ENCODE measurements at places on chromosomes 7 and 10. TPM values are rescaled to one million over a fixed set of nuclear protein-coding genes. Genes with fewer than 3 reads are reported as not detected.

- no peak for DNase-seq
These were observed 266.7 kb upstream of the PLXDC2 start for GRCh38 chr10:19549503-19549902.

Gene PLA2G12B
- total RNA-seq, result not detected

GRCh38 chr7:45918556-45918955 is 2.5 kb downstream of the IGFBP3 start:
- no peak for DNase-seq

GRCh38 chr7:46178661-46179060 is 257.6 kb upstream of the IGFBP3 start:
- DNase-seq, result no peak

DNA sequence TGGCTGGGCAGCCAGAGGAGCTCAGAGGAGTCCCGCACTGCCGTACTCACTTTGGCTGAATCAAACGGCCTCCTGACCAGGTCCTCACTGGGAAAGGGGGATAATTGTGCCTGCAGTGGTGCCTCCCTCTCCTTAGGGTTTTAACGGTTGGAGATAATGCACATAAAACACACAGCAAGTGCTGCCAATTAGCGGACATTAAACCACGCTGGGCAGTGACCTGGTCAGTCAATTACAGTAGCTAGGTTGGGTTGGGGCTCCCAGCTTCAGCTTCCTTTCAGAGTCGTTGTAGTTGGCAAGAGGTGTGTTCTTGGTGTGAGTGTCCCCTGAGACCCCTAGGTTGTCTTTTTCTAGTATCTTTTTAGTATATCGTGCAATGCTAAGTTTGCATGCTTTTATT is 146.6 kb downstream of the C10orf105 start:
- DNase-seq, result no peak

Gene CLCN1
- total RNA-seq, result 0.13 TPM

DNA sequence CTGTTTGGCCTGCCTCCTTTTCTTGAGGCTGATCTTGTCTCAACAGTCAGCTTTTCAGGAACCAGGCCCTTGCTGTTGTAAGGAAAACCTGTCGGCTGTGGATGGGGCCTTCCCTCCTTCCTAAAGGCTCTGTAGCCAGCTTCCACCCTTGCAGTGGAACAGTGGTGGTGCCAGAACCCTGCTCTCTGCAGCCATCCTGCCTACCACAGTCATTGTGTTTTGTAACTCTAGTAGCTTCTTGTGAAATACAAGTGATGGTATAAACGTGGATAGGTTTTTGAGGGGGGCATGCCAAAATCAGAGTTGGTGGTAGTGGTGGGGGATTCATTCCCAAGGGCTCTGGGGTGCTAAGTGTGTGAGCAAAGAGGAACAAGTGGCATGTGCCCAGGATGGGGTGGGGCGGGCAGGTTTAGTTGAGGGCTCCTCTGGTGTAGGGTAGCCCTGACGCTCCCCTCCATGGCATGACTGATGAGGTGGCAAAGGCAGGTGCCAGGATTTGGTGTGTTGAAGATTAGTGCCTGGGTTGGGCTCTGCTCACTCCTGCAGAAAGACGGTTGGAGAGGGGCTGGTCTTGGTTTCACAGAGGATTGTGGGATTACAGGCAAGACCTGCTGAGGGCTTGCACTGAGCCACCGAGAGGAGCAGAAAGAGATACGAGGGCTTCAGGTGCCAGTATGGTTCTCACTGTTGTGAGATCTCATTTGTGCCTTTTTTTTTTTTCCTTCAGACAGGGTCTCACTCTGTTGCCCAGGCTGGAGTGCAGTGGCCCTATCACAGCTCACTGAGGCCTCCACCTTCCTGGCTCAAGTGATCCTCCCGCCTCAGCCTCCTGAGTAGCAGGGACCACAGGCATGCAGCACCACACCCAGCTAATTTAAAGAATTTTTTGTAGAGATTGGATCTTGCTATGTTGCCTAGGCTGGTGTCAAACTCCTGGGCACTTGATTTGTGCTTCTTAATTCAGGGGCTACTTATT is 7.4 kb downstream of the TSPAN14 start:
- DNase-seq, result no peak

DNA sequence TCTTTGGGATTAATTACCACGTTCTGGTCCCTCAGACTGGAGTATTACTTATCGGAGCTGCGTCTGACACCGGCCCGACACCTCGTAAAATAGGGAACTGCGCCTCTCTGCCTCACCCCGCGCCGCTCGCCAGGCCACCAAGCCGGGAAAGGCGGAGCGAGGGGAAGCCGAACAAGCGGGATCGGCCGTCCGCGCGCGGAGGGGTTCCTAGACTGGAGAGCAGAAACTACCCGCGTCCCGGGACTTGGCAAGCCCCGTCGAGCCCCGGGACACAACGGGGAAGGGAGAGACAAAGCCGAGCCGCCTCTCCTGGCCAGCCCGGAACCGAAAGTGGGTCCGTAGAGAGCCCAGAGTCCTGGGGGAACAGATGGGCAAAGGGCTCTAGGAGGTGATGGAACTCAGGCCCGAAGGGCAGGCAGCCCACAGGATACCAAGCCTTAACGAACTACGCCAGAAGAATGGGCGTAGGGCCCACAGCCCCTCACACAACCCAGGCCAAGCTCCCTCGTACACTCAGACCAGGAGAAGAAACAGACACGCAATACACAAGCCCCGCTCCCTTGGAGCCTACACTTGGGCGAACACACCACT is 6.5 kb downstream of the LBX1 start:
- DNase-seq, result no peak

Data from H9 (cell line).